Coronary artery (tissue), 2 donors: ENCODE measurements at places on chromosomes 12 and 14.

- DNase-seq, result peak; percentile 87
These were observed 26.7 kb upstream of the YBX3 start for GRCh38 chr12:10749700-10750384.

- peak; percentile 79 for DNase-seq
These were observed 511 bp downstream of the ANO6 start for GRCh38 chr12:45216230-45216982.

DNA sequence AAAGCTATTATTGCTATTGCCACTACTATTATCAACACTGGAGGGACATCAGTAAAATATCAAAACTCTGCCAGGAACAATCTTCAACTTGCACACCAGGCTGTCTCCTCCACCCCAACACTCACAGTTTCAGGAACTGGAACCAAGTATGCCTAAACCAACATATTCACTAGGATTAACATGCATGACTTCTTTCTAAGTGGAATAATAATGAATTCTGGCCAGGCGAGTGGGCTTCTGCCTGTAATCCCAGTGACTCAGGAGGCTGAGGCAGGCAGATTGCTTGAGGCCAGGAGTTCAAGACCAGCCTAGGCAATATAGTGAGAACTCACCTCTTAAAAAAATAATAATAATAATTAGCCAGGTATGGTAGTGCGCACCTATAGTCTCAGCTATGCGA, 58.1 kb downstream of the TBX5 start:
- no peak for DNase-seq

DNA sequence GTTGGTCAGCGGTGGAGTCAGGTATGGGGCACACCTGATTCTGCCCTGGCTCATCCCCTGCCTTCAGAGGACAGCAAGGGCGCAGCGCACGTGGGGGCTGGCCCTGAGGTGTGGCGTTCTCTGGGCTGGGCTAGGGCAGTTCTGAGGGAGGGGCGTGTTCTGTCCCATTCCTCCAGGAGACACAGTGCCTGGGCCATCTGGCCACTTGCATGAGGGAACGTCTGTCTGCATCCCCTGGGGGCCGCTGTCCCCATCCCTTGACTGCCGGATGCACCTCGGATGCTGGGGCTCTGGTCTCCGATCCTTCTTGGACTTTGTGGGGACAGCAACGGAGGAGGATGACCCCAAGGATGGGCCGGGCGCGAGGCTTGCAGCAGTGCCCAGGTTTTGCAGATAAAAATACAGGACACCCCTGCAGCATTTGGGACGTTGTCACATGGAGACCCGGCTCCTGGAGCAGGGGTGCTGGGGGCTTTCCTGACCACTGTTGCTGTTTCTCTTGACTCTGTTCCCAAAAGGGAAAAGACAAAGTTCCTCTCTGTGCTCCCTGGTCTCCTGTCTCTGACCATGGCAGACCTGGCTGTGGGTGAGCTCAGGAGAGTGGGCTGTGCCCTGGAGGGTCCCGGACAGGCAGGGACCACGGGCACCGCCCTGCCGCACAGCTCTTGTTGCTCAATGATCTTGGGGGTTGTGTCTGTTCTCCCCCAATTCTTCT, 6.9 kb downstream of the MTA1 start:
- no peak for DNase-seq

- peak; percentile 88 for DNase-seq
These were observed 874 bp downstream of the CDC42BPB start for GRCh38 chr14:103056322-103057027.

DNA sequence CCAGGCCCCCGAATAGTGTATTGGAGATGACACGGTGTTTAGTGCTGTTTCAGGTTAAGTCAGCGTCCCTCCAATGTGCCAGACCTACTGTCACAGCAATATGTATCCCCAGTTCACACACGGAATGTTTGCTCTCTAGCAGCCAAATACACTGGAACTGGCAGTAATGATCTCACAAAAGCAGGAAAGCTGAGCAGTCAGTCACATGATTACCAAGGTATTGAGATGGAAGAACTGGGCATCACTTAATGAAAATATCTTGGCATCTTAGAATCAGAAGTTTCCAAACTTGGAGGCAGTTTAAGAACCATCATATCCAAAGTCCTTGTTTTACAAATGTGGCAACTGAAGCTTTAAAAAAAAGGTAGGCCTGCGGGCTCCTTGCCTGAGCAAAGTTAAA, 23.3 kb downstream of the NINJ2 start:
- DNase-seq, result no peak

DNA sequence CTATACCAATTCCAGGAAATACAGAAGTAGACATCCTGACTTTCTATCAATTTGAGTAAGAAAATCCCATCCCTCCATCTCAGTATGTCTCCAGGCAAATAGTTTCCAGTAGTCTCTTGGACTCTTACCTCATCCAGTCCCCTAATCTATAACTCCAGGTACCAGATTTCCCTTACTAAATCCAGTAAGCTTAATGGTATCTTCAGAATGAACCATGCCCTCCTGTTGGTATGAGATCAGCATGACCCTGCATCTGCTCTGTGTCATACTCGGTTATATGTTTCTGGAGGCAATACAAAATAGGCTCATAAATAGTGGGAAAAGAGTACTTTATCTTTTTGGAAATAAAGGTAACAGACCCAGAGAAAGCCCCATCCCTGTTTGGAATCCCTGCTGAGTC, 18.4 kb downstream of the PIGH start:
- DNase-seq, result no peak

GRCh38 chr12:6161124-6161882, 36.8 kb upstream of the VWF start:
- DNase-seq, result no peak

DNA sequence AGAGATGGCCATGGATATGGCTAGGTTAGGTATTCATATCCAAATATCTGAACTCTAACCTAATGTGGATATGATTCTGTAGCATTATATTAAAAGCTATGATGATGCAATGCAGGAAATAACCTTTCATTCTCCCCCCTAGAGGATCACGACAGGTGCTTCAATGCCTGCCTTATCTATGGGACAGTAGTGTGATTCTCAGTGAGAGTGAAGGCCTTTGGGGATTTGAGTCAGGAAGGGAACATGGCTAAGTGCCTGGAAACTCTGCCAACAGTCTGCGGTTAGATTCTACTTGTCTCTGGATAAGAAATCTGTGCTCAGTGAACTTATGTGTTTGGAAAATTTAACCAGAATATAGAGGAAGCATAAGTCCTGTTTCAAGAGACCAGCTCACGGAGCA, 81.8 kb downstream of the SLC38A1 start:
- DNase-seq, result no peak

GRCh38 chr12:93244514-93245077, 133.1 kb upstream of the NUDT4 start:
- no peak for DNase-seq

DNA sequence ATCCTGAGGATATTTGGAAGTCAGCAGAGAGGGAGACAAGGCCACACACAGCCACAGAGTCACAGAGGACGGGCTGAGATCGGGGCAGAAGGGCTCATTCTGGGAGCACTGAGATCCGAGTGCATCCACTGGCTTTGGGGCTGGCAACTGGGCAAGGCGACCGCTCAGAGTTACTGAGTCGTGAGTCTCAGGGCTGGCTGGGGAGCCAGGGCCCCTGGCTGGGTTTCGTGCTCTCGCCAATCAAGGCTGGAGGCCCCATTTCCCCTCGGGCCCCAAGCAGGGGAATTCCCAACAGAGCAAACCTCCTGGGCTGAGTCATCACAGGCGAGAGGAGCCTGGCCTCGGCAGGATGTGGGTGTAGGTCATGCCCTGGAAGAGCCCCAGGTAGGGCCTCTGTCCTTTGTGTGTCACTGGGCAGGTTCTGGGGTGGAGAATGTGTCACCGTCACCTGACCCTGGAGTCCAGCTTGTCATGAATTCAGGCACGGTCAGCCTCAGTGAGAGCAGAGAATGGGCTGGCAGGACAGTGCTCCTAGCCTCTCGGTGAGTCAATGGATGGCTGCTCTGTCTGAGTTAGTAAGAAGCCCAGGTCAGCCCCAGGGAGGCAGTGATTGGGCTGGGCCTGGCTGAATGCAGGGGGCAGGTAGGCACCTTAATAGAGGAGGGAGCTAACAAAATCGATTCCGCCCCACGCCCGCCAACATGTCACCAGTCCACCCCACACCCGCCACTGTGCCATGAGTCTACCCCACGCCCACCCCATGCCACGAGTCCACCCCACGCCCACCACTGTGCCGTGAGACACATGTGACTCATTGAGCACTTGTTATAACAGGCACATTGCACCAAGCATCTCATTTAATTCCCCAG, 16.9 kb downstream of the ASB2 start:
- DNase-seq, result no peak

- no peak for DNase-seq
These were observed 115.9 kb upstream of the TMPO start for GRCh38 chr12:98399532-98399931.

DNA sequence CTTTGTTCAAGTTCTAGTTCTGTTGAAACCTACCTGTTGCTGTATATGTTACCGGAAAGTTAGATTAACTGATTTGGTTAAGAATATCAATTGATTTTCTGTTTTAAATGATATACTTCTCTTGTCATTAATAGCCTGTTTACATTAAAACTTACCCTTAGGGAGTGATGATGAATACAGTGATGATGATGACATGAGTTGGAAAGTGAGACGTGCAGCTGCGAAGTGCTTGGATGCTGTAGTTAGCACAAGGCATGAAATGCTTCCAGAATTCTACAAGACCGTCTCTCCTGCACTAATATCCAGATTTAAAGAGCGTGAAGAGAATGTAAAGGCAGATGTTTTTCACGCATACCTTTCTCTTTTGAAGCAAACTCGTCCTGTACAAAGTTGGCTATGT, 33.0 kb downstream of the CAND1 start:
- no peak for DNase-seq

- DNase-seq, result no peak
These were observed 180.8 kb downstream of the ERC1 start for GRCh38 chr12:1171657-1172408.

DNA sequence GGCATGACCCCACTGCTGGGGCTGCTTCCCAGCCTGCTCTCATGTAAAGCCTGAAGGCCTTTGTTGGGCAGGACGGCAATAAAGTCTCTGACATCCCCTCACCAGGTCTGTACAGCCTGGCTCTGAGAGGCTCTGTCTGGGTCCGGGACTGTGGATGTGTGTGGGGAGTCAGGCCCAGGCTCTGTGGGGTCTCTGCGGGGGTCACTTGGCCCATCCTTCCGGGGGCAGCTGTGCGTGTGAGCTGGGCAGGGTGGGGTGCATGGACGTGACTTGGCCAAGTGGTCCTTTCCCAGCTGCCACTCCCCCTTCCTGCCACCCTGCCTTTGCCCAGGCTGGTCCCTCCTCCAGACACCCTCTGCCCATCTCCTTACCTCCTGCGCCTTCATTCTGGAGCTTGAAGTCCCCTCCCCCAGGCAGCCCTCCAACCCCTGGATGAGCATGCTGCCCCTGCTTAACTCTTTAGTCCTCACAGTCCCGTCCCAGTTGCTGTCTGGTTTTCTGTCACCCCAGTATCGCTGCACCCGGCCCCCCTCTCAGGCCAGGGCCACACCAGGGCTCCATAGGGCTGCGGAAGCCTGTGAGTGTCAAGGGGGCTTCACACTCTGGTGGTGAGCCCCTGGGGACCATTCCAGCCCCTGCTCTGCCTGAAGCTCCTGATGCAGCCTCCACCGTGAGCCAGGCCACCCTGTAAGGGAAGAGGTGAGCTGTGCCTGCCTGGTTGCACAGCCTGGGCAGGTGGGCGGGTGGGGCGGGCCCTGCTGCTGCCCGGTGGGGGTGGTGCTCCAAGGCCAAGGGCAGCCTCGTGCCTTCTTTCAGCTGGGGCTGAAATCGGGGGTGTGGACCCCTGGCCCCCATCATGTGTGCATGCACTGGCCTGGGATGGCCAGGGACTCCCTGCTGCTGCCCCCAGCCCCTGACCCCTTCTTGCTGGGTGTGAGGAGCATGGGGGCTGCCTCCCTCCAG, 25.5 kb upstream of the KIF26A start:
- no peak for DNase-seq

- no peak for DNase-seq
These were observed 58.8 kb upstream of the NUDT4 start for GRCh38 chr12:93318720-93319522.

- DNase-seq, result no peak
These were observed 653.8 kb downstream of the NOVA1 start for GRCh38 chr14:25944020-25944419.

- DNase-seq, result no peak
These were observed 472.0 kb upstream of the TBX3 start for GRCh38 chr12:115155665-115156645.

- no peak for DNase-seq
These were observed 15.5 kb upstream of the MGP start for GRCh38 chr12:14901228-14901562.

GRCh38 chr12:86663716-86664115, 407.5 kb upstream of the MGAT4C start:
- no peak for DNase-seq

DNA sequence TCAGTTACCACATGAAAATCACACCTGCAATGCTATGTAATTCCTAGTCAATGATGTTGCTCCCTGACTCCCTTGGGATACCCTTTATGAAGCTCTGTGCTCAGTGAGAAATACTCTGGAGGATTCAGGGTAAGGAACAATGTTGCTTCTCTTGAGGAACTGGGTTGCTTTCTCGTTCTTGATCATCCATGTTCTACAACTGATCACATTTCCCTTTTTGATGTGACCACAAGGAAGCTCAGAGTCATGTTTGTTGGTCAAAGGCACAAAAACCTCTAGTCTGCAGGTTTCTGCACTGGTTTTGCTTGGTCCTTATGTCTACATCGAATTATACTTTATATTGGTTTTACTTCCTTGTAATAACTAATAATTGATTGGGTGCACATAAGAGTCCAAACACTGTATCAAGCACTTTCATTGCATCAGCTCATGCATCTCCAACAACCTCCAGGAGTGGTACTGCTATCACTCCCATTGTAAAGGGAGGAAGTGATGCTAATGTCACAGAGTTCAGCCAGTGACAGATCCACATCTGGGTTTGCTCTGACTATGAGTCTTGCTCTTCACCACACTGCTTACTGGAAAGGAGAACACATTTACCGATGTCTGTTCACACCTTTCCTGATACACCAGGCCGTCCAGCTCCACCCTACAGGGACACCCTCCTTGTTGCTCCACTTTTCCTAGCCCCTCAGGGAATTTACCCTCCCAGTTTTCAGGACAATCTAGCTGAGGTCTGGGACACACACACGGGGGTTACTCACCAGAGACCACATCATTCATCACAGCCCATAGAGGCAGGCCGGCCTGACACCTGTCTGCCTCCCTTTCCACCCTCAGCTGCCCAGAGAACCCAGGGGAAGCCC, 41.0 kb downstream of the CMKLR1 start:
- no peak for DNase-seq

- DNase-seq, result no peak
These were observed 11.5 kb downstream of the SLC38A2 start for GRCh38 chr12:46360908-46361666.

GRCh38 chr12:123034865-123035264, 54.4 kb downstream of the ARL6IP4 start:
- DNase-seq, result no peak

- peak; percentile 75 for DNase-seq
These were observed 10.4 kb downstream of the BEST3 start for GRCh38 chr12:69688471-69689427.

GRCh38 chr12:50016501-50017475, 8.5 kb downstream of the RACGAP1 start:
- peak; percentile 78 for DNase-seq

DNA sequence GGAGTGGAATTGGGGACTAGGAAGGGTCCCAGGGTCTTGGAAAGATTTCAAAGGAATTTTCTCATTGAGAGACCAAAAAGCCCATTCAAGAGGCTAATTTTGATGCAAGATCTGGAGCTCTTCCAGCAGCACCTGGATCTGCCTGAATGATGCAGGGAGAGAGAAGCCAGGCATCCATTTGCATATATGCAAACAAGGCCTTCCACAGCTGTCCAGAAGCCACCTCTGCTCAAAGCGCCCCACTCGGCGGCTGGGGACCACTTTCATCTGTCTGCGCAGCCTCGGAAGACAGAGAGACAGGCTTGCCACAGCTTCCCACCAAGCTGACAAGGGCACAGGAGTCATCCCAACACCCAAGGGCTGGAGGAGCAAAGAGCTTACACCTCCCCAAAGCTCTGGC, 295.6 kb downstream of the DPF3 start:
- DNase-seq, result no peak
